Activated naive CD4-positive, alpha-beta T cell treated with anti-CD3 and anti-CD28 coated beads, Interleukin-2, amount 50 U/mL, for 72 hours (primary cell): ENCODE measurements at places on chromosomes 3 and 15. TPM values are rescaled to one million over a fixed set of nuclear protein-coding genes. Genes with fewer than 3 reads are reported as not detected.

LRRN1 gene
- total RNA-seq, result 0.16 TPM

ROBO2 gene
- not detected for total RNA-seq

SKOR1 gene
- total RNA-seq, result not detected

MYL3 gene
- not detected for total RNA-seq

NOX5 gene
- 0.23 TPM for total RNA-seq

KLHL25 gene
- total RNA-seq, result 6.0 TPM

CEP19 gene
- 2.0 TPM for total RNA-seq

LHFPL4 gene
- total RNA-seq, result not detected

CMSS1 gene
- 35.8 TPM for total RNA-seq

ERICH6 gene
- total RNA-seq, result not detected

PTH1R gene
- total RNA-seq, result not detected

BDH1 gene
- total RNA-seq, result 57.3 TPM

ZDHHC19 gene
- not detected for total RNA-seq

GOLGA6D gene
- total RNA-seq, result 0.14 TPM

NCK1 gene
- total RNA-seq, result 45.1 TPM

RAD18 gene
- 51.6 TPM for total RNA-seq

ASB14 gene
- total RNA-seq, result not detected

DUOX1 gene
- total RNA-seq, result 0.05 TPM

AMOTL2 gene
- 0.64 TPM for total RNA-seq

RHOV gene
- not detected for total RNA-seq

TMEM212 gene
- total RNA-seq, result not detected

SAMMSON gene
- not detected for total RNA-seq

ZNF639 gene
- total RNA-seq, result 33.4 TPM

GABRR3 gene
- total RNA-seq, result not detected

SMCO1 gene
- not detected for total RNA-seq

NLGN1 gene
- total RNA-seq, result not detected

STRIT1 gene
- total RNA-seq, result not detected

RYK gene
- total RNA-seq, result 16.4 TPM

AP3B2 gene
- total RNA-seq, result 0.18 TPM

ZNF80 gene
- total RNA-seq, result 0.71 TPM

STRA6 gene
- not detected for total RNA-seq

CPNE4 gene
- not detected for total RNA-seq

COLQ gene
- 0.98 TPM for total RNA-seq

MESP1 gene
- total RNA-seq, result 3.0 TPM

BTLA gene
- 38.0 TPM for total RNA-seq

CCR1 gene
- 0.19 TPM for total RNA-seq

DNASE1L3 gene
- total RNA-seq, result not detected

PSTPIP1 gene
- total RNA-seq, result 95.5 TPM

MFSD1 gene
- total RNA-seq, result 21.8 TPM

RASGRP1 gene
- total RNA-seq, result 102 TPM

ATP8B4 gene
- 10.4 TPM for total RNA-seq

P2RY14 gene
- 0.68 TPM for total RNA-seq

CFAP44 gene
- 0.71 TPM for total RNA-seq

PPP4R2 gene
- total RNA-seq, result 85.7 TPM

MAP1A gene
- total RNA-seq, result 0.84 TPM

CAMK2N2 gene
- 0.18 TPM for total RNA-seq

GOLGA8K gene
- 0.55 TPM for total RNA-seq

PDZRN3 gene
- total RNA-seq, result not detected
